ENCODE measurements at places on chromosomes 12 and 14. TPM values are rescaled to one million over a fixed set of nuclear protein-coding genes. Genes with fewer than 3 reads are reported as not detected.

- H3K4me3 ChIP-seq = no peak overlapping the region
- DNase-seq = no peak
- no peaks in the 10 kb centered on the region for H3K36me3 ChIP-seq
- no peaks in the 10 kb centered on the region for H3K27me3 ChIP-seq
- no peak overlapping the region for H3K27ac ChIP-seq
These were observed 51.6 kb upstream of the MYL2 start for GRCh38 chr12:110971936-110972335.

DNA sequence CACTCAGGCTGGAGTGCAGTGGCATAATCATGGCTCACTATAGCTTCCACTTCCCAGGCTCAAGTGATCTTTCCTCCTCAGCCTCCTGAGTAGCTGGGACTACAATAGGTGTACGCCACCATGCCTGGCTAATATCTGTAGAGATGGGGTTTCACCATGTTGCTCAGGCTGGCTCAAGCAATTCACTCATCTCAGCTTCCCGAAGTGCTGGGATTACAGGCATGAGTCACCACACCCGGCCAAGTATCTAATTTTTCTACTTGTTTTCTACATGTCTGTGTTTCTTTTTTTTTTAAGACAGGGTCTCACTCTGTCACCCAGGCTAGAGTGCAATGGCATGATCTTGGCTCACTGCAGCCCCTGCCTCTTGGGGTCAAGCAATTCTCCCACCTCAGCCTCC is 119.7 kb upstream of the MED13L start:
- no peak for DNase-seq
- H3K36me3 ChIP-seq = no peaks in the 10 kb centered on the region
- H3K4me3 ChIP-seq = no peak overlapping the region
- H3K4me1 ChIP-seq = peaks cover 5% of the 10 kb centered on the region
- H3K27me3 ChIP-seq = no peaks in the 10 kb centered on the region
- H3K27ac ChIP-seq = no peak overlapping the region

GRCh38 chr12:3251691-3252090 is 174.5 kb downstream of the TSPAN9 start:
- peak overlapping the region; percentile 79 for H3K27ac ChIP-seq
- no peaks in the 10 kb centered on the region for H3K27me3 ChIP-seq
- H3K4me3 ChIP-seq = no peak overlapping the region
- DNase-seq = no peak
- no peaks in the 10 kb centered on the region for H3K36me3 ChIP-seq

DNA sequence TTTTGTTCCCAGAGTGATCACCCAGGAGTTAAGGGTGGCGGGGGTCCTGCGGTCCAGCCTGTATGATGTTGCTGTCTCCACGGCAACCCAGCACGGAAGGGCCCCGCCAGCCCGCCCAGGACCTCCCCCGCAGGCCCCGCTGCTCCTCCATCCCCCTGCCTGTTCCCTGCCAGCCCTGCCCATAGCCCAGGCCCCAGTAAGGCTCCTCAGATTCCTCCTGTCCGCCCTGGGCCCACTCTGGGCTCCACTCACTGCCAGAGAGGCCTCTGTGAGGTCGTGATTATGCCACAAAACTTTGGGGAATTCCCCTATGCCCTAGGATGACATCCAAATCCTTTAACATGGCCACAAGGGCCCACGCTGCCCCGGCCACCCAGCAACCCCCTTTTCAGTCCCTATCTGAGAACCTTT is 20.8 kb downstream of the HSP90AA1 start:
- no peak overlapping the region for H3K4me3 ChIP-seq
- H3K27me3 ChIP-seq = no peaks in the 10 kb centered on the region
- no peaks in the 10 kb centered on the region for H3K36me3 ChIP-seq

DNA sequence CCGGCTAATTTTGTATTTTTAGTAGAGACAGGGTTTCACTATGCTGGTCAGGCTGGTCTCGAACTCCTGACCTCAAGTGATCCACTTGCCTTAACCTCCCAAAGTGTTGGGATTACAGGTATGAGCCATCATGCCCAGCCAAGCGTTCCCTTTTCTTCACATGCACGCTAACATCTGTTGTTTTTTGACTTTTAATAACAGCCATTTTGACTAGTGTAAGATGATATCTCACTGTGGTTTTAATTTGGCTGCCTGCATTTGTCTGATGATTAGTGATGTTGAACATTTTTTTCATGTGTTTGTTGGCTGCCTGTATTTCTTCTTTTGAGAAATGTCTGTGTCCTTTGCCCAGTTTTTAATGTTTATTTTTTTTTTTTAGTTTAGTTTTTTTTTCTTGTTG is 10.2 kb upstream of the YARS2 start:
- H3K27me3 ChIP-seq = no peaks in the 10 kb centered on the region
- no peaks in the 10 kb centered on the region for H3K4me1 ChIP-seq
- H3K36me3 ChIP-seq = no peaks in the 10 kb centered on the region
- no peak overlapping the region for H3K4me3 ChIP-seq
- no peak overlapping the region for H3K27ac ChIP-seq

GNB3 gene
- total RNA-seq = 5.2 TPM

DNAI7 gene
- total RNA-seq = 3.4 TPM

GRCh38 chr12:95473231-95473883 is 595 bp upstream of the METAP2 start:
- no peak for DNase-seq
- peak overlapping the region; percentile 87 for H3K27ac ChIP-seq
- H3K4me3 ChIP-seq = peak overlapping the region; percentile 82
- H3K27me3 ChIP-seq = no peaks in the 10 kb centered on the region

GRCh38 chr14:69260861-69261564 is 1.1 kb downstream of the GALNT16 start:
- peak overlapping the region; percentile 53 for H3K27ac ChIP-seq
- peak overlapping the region; percentile 53 for H3K4me3 ChIP-seq
- no peaks in the 10 kb centered on the region for H3K36me3 ChIP-seq
- DNase-seq = no peak
- peaks cover 29% of the 10 kb centered on the region for H3K4me1 ChIP-seq

FOXM1 gene
- total RNA-seq = 8.1 TPM

RIPK3 gene
- total RNA-seq = 10.1 TPM

ANO4 gene
- total RNA-seq = 0.74 TPM

DNA sequence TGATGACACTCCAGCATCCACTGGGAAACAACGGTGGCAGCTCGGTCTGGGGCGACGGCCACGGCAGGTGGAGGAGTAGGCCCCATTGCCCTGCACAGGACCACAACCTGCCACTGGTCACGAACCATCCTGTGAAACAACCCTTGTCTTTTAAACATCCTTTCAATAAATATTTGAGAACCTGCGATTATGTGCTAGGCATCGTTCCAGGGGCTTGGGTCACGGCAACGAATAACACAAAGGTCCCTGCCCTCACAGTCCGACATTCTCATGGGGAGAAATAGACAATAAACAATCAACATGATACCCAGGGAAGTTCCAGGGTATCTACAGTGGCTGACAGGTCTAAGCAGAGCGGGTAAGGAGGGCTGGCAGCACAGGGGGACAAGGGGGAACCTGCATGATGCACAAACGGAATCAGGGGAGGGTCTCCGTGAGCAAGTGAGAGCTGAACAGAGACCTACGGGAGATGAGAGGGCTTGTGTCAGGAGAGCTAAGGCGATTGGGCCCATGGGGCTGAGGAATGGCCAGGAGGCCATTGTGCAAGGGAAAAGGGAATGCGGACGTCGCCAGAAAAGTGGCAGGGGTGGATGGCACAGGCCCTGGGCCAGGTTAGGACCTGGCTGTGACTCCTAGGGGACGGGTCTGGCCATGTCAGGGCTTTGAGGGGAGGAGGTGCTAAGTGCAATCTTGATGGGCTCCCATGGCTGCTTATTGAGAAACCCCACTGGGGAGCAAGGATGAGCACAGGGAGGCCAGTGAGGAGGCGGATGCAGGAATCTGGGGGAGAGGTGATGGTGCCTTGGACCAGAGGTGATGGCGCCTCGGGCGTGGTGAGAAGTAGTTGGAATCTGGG is 9.7 kb downstream of the SCARB1 start:
- no peak overlapping the region for H3K27ac ChIP-seq
- DNase-seq = no peak
- H3K27me3 ChIP-seq = no peaks in the 10 kb centered on the region

- H3K36me3 ChIP-seq = no peaks in the 10 kb centered on the region
- H3K4me3 ChIP-seq = no peak overlapping the region
- no peak overlapping the region for H3K27ac ChIP-seq
- peak; percentile 25 for DNase-seq
- H3K4me1 ChIP-seq = no peaks in the 10 kb centered on the region
These were observed 32.0 kb downstream of the PSEN1 start for GRCh38 chr14:73168274-73168673.

GRCh38 chr12:124916374-124917134 is 2.1 kb upstream of the UBC start:
- DNase-seq = peak; percentile 94
- peaks cover 67% of the 10 kb centered on the region for H3K4me1 ChIP-seq
- H3K36me3 ChIP-seq = peaks cover 16% of the 10 kb centered on the region
- peak overlapping the region; percentile 100 for H3K27ac ChIP-seq
- H3K4me3 ChIP-seq = peak overlapping the region; percentile 98

DNA sequence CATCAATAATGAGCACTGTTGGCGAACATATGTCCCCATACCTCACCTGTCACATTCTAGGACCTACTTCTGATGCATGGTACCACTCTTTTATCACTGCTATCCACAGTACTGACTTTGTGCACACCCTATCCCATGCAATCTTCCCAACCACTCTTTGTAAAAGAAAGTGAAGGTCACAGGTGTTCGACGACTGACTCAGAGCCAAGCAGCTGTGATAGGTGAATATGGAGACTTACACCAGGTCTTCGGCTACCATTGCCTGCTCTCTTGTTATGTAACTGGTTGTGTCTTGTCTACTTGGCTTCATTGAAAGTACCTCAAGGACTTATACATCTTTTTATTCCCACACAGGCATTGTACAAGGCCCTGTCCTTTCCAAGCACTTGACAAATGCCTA is 169.0 kb downstream of the ANO2 start:
- DNase-seq = peak; percentile 61
- H3K27ac ChIP-seq = no peak overlapping the region
- H3K4me3 ChIP-seq = no peak overlapping the region
- no peaks in the 10 kb centered on the region for H3K27me3 ChIP-seq
- no peaks in the 10 kb centered on the region for H3K36me3 ChIP-seq

KLHDC1 gene
- total RNA-seq = 4.7 TPM

MON2 gene
- total RNA-seq = 85.0 TPM

DNA sequence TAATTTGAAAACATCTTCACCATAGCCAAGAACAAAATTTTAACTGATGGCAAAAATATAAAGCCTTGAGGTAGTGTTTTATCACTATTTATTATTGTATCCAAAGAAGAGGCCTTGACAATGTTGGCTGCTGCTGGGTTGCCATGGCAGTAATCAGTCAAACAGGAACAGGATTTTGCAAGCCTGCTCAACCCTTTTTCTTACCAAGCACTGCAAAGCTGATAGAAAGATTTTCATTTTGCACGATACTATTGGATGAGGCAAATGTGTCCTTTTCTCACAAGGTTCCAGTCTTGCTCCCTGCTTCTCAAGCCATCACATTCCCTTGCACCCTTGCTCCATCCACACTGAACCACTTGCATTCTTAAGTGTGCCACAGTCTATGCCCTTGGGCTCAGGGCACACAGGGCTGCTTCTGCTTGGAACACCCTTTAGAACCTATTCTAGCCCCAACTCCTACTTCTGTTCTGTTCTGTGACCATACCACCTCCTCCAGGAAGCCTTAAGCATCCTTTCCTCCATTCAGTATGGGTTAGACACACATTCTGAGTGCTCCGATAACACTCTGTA is 76.5 kb upstream of the AMIGO2 start:
- no peak overlapping the region for H3K4me3 ChIP-seq
- no peaks in the 10 kb centered on the region for H3K36me3 ChIP-seq
- H3K27ac ChIP-seq = no peak overlapping the region
